ENCODE measurements at places on chromosomes 11 and 22. TPM values are rescaled to one million over a fixed set of nuclear protein-coding genes. Genes with fewer than 3 reads are reported as not detected.

OR6T1 gene
- not detected for total RNA-seq

CELSR1 gene
- total RNA-seq, result 94.1 TPM

GRCh38 chr11:65903068-65903481 lies 2.9 kb upstream of the FOSL1 start:
- DNase-seq, result peak; percentile 89

HBG2 gene
- not detected for total RNA-seq

OR52N4 gene
- not detected for total RNA-seq

- peak; percentile 47 for DNase-seq
Observed at GRCh38 chr11:97739932-97740800, 1280.6 kb upstream of the CNTN5 start.

DNA sequence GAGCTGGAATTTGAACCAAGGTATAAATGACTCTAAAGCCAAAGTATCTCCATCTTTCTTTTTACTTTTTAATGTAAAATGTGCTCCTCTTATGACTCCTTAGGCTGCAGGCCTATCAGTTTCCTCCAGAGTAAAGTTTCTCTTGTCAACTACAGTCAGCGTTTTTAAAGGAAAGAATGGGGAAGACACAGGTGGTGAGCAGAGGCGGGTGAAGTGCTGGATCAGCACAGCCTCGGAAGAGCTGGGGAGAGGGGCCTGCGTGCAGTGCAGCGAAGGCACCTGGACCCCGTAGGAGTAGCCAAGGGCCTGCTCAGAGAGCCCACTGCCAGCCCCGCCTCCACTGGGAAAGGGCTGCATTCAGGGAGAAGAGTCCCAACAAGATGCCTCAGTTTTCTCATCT lies 48.8 kb upstream of the ALX4 start:
- DNase-seq, result no peak

DNA sequence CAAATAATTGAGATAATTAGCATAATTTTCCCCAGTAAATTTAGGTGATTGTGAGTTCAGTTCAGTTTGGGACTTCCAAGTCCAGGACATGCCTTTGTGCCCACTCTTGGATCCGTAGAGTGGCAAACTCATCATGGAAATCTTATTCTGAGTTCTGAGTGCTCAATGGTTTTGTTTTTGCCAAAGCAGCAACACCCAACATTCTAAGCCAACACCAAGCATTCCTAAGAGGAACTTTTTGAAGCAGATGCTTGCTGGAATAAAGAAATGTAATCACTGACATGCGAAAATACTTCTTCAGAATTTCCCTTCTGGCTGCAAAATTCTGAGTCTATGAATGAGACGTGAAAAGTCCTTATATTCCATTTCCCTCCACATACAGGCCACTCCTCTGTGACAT lies 10.4 kb downstream of the MMP27 start:
- DNase-seq, result no peak

DNA sequence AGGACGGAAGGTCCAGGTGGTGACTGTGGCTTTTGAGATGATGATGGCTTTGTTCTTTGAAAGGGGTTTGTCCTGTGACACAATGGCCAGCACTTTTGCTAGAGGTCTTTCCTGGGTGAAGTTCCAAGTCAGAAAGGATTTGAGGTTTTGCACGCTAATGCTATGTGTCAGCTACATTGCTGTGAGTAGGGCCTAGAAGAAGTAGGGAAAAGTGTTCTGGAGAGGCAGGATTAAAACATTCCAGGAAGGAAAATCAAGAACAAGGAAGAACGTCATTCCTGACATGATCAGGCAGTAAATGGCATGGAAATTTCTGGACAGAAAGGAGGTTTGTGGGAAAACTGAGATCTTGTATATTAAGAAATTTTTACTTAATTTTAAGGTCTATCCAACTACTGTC lies 290.7 kb downstream of the NTM start:
- DNase-seq, result no peak

DNA sequence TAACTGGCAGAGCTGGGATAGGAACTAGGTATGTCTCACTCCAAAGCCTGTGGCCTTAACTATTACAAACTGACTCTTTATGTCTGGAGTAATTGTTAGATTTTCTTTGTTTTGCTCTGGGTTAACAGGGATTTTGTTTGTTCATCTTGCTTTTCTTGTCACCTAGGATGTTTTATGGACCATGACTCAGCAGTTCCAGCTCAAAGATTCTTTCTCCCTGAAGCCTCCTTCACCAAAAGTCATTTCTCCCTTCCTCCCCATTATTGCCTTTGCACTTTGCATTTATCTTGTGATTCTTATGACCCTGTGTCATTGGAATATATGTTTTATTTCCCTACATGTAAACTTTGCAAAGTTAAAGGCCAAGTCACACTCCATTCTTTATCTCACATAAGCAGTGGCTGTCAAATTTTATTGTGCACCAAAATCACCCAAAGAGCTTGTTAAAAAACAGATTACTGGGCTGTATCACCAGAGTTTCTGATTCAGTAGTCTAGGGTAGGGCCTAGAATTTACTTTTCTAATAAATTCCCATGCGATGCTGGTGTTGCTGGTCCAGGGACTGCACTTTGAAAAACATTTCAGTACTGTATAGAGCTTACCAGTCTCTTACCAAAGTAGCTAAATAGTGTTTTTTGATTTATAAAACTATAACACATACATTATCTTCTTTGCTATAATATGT lies 327.7 kb downstream of the DLG2 start:
- peak; percentile 93 for DNase-seq

TMEM135 gene
- 13.8 TPM for total RNA-seq

DNA sequence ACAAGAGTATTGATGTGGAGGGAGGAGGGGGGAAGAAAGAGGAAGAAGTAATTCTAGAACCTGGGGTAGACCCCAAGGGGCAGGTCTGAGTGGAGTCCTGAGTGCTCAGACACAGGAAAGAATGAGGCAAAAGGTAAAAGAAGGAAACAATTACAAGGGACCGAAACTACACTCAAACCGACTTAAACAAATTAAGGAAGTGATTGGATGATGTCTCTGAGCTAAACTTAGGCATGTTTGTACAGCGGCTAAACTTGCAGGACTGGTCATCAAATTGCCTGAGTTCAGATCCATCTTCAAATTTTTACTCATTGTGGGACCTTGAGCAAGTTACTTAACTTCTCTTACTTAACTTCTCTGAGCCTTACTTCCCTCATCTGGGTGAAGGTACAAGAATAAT lies 86.3 kb upstream of the LRRC55 start:
- DNase-seq, result no peak

GRCh38 chr11:111730871-111731591 lies 35.2 kb downstream of the PPP2R1B start:
- DNase-seq, result no peak

DNA sequence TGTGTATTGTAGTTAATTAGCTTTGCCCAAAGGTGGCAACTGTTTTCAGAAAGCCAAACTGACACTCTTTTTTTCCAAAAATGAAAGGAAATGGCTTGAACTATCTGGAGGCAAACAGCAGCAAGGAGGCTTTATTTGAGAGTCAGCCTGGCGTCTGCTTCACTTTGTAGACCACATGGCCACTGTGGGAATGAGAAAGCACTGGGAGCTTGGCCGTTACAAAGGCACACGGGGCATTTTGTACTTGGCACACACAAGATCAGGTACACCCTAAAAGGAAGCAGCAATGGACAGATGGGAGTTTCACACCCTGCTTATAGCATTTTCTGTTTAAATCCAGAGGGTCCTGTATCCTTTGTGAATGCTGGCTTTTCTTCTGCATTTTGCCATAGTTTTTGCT lies 126.3 kb downstream of the MPPED2 start:
- no peak for DNase-seq

GRCh38 chr22:49965091-49966040 lies 4.8 kb downstream of the PIM3 start:
- no peak for DNase-seq

ZBTB3 gene
- total RNA-seq, result 14.9 TPM

TSGA10IP gene
- not detected for total RNA-seq

- no peak for DNase-seq
Observed at GRCh38 chr11:101428918-101429317, 154.9 kb downstream of the TRPC6 start.

DNA sequence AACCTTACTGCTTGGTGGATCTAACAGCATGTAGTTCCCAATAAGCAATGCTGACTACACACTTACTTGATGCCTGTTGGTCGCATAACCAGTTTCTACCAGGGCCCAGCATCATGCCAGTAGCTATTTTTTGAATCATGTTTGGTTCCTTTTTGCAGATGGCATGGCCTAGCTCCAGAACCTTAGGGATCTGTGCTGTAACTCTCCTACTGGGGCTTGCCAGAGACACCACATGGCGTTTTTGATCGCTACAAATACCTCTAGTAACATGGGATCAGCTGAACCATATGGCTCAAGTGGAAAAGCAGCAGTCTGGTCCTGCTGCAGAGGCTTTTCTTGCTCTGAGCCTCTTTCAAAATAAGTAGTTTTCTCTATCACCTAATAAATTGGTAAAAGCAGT lies 654.6 kb upstream of the API5 start:
- DNase-seq, result no peak

- DNase-seq, result no peak
Observed at GRCh38 chr11:75767228-75767572, 1.4 kb upstream of the DGAT2 start.

DNA sequence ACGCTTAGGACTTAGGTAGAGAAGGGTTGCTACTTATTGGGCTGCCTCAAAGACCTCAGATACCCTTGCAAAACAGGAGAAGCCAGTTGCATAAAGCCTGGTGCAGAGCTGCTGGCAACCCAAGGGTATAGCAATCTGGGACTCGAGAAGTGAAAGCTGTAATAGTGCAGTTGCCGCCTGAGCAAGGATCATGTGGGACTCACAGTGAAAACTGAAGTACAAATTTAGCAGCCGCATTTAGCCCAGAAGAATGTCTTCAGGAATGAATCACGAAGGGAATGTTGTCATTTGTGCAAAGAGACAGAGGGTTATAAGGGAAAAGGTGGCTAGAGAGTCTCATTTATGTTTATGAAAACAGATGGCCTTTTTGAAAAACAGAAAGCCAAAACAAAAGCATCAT lies 267.2 kb downstream of the TENM4 start:
- no peak for DNase-seq

RAG2 gene
- not detected for total RNA-seq

GRCh38 chr11:6475936-6476335 lies 2.2 kb upstream of the TRIM3 start:
- DNase-seq, result no peak

DNA sequence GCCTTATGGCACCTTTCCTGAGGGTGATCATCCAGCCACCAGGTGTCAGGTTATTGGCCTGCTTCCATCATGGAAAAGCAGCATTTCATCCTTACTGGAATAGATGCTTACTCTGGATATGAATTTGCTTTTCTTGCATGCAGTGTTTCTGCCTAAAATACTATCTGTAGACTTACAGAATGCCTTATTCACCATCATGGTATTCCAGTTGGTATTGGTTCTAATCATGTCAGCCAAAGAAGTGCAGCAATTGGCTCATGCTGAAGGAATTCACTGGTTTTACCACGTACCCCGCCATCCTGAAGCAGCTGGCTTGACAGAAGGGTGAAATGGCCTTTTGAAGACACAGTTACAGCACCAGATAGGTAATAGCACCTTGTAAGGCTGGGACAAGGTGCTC lies 194.2 kb downstream of the AASDHPPT start:
- DNase-seq, result no peak

- no peak for DNase-seq
Observed at GRCh38 chr22:18056807-18057474, 20.8 kb upstream of the PEX26 start.

IGSF9B gene
- total RNA-seq, result 0.07 TPM

ARAP1 gene
- total RNA-seq, result 92.8 TPM

- DNase-seq, result no peak
Observed at GRCh38 chr22:48797731-48798130, 1029.9 kb downstream of the BRD1 start.

DNA sequence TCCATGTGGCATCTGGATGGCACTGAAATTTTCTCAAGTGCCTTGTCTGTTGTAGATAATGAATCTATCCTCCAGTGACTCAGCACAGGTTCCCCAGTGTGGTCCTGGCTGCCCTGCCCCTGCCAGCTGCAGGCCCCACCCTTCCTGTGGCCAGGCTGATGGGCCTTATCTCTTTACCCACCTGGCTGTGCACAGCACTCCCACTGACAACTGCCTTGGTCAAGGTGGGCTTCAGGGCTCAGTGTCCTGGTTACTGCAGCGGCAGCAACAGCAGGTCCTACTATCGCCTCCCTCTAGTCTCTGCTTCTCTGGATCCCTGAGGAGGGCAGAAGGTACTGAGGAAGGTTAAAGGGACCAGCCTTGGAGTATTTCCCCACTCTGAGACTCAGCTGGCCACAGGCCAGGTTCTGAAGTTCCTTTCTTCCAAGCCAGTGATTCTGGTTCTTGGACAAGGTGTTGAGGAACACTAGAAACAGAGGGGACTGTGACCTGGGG lies 3.1 kb downstream of the HMBS start:
- DNase-seq, result no peak

GRCh38 chr11:74707182-74707581 lies 24.0 kb downstream of the CHRDL2 start:
- DNase-seq, result no peak

DNA sequence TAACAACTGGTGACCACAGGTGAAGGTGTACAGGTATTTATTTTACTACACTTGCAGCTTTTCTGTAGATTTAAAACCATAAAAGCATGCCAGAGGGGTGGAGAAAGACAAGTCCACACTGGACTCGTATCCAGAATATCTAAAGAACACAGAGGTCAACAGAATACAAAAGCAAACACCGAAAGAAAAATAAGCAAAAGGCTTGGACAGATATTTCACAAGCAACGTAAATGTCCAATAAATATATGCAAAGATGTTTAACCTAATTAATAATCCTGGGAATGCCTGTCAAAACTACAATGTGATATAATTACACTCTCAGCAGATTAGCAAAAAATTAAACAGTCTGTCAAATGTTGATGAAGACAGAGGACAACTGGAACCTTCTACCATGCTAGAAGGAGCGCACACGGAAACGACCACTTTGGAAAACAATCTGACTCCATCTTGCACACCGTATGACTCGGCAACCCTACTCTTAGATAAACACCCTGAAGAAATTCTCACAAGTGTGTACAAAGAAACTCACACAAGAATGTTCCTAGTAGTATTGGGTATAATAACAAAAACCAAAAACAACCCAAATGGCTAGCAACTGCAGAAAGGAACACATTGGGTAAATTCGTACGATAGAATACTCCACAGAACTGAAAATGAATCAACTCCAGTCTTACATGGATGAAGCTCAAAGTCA lies 27.2 kb downstream of the GNB1L start:
- DNase-seq, result no peak

- DNase-seq, result no peak
Observed at GRCh38 chr11:71452199-71453036, 585 bp upstream of the NADSYN1 start.

GRCh38 chr11:85827748-85828639 lies 17.1 kb upstream of the SYTL2 start:
- DNase-seq, result peak; percentile 56

C11orf97 gene
- not detected for total RNA-seq
